ENCODE measurements at places on chromosomes 7 and 10.
A peak's percentile ranks its signal among the peaks of the same experiment; 100 is the strongest.

- DNase-seq: no peak
These were observed 45.6 kb downstream of the AUTS2 start for GRCh38 chr7:69643708-69644445.

- DNase-seq: no peak
These were observed 385 bp downstream of the IGF2BP3 start for GRCh38 chr7:23469961-23470250.

DNA sequence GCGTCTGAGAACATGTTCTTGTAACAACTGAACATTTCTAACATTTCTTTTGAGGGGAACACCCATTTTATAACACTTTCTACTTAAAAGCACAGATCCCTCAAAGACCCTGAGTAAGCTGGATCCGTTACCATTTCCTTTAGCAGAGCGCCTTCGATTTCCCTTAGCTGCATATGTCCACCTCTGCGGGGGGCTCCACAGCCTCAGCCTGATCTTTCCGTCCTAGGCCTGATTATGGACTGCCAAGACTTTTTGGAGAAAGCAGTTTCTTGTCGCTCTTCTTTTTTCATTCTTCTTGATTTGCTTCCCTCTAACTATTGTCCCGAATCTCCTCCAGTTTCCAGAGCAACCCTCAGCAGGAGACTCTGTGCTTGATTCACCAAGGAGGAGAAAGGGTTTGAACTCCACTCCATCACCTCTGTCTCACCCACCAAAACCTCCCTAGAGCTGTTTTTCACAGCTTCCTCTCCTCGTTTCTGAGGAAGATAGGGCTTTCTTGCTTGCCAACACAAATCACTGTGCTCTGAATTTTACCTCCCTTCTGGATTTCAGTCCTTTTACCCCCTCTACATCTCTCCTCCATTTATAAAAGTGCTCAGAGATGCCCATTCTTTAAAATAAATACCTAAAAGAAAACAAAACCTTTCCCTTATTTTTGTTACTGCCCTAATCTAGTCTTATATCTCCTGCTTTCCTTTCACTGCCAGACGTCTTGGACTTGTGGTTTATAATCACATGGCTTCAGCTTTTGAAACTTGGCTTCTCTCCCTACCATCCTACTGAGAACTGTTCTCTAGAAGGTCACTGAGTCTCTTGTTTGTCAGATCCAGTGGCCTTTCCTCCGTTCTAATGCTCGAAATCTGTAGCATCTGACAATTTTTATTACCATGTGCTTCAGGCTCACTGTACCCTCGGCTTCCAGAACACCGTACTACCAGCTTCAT is 30.5 kb upstream of the ZRANB1 start:
- no peak for DNase-seq

GRCh38 chr10:88670497-88670896 is 6.3 kb downstream of the LIPF start:
- no peak for DNase-seq

GRCh38 chr10:35909121-35909720 is 267.1 kb upstream of the FZD8 start:
- DNase-seq: no peak

DNA sequence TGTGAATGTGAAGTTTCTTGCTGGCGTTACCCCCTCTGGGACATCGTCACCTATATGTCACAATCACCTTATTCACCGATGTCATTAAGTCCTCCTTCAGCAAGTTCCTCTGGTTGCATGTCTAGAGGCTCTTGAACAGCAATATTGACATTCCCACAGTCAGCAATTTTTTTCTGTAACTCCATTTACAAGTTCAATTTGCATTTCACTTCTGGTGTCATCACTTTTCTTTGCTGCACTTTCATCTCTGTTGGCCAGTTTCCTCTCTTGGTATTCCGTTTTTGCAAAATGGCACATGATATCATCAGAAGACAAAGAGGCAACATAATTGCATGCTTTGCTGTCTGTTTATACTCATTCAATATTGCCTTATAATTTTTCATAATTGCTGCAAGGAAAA is 69.8 kb downstream of the SRI start:
- DNase-seq: no peak

DNA sequence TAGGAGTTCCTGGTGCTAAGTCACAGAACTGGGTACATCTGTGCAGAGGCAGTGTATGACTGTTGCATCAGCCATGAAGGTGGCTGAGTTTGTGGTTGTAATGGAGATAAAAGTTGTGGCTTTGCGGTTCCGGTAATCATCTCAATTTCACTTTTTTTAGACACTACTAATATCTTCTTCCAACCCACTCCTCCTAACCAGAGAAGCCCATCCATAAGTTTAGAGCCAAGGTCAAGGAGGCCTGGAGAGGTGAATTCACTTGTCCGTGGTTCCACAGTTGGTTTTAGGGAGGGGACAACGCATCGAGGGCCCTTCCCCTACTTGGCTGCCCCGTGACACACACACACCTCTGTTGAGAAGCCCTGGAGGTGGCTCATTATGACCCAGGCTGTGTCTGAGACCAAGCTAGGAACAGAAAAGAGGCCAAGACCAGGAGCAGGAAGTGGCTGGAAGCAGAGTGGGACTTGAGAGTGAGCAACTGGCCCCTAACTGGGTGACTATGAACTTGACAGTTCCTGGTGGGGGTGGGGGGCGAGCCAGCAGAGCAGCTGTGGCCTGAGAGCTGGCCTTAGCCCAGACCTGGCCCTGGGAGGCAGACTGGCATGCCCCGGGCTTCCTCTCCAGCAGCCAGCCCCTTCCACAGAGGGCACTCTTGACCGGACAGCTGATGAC is 66.8 kb upstream of the COL13A1 start:
- DNase-seq: no peak

DNA sequence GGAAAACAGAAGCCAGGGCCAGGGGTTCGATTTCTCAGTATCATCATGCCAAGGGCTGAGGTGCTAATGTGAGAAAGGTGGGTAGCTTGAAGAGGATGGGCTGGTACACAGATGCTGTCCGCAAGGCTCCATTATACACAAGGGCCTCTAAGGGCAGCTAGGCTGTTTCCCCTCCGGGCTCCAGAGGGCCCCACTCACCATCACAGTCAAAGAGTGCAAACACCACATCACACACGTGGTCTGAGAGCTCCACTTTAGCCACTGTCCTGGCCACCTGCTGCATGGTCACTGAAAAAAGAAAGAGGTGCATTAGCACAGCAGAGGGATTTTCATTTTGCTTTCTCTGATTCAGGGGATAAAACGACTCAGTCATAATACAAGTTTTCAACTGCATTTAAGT is 20.9 kb upstream of the DNAJB12 start:
- peak; percentile 19 for DNase-seq

All from aorta (tissue), 5 donors.